COR-L47 (cell line): ENCODE measurements at places on chromosomes 12 and 14.

GRCh38 chr14:53545217-53545616, 392.1 kb upstream of the DDHD1 start:
- no peak for DNase-seq

GRCh38 chr14:81805785-81806184, 272.1 kb upstream of the SEL1L start:
- no peak for DNase-seq

- DNase-seq = peak; percentile 37
These were observed 4.4 kb downstream of the KMT5A start for GRCh38 chr12:123388177-123388950.

GRCh38 chr12:131550121-131550520, 160.8 kb upstream of the SFSWAP start:
- no peak for DNase-seq

- DNase-seq = no peak
These were observed 1.1 kb downstream of the KMT2D start for GRCh38 chr12:49059299-49060171.

DNA sequence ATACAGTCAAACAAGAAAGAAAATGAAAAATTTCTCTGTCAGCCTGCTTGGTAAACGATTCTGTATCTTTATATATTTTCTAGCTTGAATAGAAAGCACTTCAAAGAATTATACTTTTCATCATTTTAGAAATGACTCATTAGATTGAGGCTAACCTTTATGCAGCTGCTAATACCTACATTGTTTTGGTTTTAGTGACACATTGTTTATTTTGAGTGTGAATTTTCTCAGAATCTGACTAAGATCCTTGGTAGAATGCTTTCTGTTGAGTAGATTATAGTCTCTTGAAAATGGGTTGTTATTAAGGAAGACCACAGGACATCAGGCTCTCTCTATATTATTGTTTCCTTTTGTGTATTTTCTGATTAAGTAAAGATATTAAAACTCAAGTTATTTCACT, at the start of gene PMCH:
Gene PMCH (minus strand): TSS at position 45 of the 400 bp plus-strand sequence. CDS start 63 bp downstream, outside the sequence.
- no peak for DNase-seq

DNA sequence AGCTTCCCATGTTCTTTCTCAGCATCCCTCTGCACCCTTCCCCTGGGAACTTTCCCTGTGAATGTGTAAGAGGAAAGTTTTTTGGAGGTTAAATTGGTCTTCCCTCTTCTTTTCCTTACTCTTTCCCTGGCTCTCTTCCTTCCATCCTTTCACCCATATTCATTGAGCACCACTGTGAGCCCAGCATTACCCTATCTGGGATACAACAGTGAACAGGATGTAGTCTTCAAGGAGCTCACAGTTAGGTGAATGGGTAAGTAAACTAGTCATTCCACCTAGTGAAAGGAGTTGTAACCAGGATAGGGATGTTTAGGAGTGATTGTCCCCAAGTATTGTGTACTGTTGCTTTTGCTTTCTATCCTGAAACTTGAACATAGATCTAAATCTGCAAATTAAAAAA, 123.8 kb downstream of the MYRFL start:
- DNase-seq = no peak

DNA sequence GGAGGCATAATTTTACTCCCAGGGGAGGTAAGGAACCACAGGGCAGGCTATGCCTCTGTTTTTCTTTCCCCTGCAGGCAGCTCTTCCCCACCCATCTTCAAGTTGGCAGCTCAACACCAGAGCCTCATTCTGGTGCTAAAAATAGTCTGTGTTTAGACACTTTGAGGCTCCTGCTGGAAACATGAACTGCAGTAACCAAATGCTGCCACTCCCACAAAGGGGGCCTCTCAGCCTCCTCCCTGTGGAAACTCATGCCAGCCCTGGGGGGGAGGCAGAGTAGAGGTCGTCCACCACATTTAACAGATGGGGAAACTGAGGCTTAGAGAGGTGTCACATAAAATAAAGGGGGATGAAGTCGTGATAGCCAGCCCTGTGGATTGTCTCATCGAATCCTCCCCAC, 61.4 kb downstream of the WSCD2 start:
- DNase-seq = no peak

DNA sequence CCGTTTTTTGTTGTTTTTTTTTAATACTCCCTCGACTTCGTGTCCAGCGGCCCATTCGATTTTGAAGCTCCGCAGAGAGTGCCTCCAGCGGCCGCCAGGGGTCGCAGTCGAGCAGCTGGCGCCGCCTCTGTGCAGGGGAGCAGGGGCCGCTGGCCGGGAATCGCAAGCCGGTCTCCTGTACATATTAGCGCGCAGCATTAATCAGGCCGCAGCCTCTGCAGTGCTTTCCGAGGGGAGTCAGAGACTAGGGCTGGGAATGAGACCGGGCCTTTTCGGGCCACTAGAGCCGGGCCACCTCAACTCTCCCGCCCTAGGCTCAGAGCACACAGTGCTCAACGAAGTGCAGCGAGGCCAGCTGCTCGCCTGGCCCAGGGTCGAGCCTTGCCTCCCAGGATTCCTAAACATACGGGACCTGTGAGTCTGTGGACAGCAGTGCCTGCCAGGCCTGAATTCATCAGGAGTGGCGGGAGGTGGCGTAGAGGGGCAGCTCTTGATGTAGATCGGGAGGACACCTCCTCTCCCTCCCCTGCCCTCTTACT, 81.8 kb downstream of the EMP1 start:
- DNase-seq = peak; percentile 13

- no peak for DNase-seq
These were observed 187.1 kb downstream of the KICS2 start for GRCh38 chr12:64034901-64035576.

- DNase-seq = no peak
These were observed 54.0 kb upstream of the OAS1 start for GRCh38 chr12:112852810-112853209.

DNA sequence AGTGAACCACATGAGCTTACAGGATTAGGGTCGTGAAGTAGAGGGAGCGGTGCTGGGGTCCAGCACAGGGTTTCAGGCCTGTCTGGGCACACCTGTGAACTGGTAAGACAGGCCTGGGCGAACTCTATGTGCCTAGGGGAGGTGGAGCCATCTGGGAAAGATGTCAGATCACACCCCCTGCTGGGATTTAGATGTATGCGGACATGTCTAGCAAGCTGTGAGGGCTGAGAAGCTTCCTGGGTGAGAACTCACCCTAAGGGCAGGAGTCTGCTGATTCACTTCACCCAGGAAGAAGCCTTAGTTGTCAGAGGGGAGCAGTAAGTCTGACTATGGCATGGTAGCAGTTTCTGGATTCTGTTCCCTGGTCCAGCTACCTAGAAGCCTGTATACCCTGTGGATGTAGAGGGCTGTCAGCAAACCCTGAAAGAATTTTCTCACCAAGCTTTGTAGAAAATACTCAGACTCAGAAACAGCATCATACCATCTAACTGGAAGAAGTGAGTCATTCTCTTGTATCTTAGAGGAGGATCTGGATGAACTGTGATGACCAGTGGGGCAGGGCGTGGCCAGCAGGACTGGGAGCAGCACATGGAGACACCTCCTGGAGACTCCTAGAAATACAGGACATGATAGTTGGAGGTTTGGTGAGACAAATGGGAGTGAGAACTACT, 11.2 kb upstream of the PYGL start:
- DNase-seq = peak; percentile 58

DNA sequence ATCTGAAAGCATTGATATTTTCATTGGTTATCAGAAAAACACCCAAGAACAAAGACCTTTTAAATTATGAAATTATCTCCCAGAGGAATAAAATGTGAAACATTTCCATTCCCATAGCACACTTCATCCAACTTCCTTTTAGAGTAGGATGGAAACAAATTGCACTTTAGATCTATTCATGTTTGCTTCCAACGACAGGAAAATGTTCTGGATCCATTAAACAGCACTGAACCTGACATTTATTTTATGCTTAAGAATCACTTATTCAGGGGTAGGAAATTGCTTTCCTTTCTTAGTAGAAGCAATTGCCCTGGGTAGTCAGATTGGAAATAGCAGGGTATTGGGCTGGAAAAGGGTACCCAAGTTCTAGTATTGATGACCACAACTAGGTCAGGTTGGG, 28.8 kb upstream of the PTGDR start:
- DNase-seq = no peak

GRCh38 chr14:29817767-29818405, 109.8 kb downstream of the PRKD1 start:
- no peak for DNase-seq

DNA sequence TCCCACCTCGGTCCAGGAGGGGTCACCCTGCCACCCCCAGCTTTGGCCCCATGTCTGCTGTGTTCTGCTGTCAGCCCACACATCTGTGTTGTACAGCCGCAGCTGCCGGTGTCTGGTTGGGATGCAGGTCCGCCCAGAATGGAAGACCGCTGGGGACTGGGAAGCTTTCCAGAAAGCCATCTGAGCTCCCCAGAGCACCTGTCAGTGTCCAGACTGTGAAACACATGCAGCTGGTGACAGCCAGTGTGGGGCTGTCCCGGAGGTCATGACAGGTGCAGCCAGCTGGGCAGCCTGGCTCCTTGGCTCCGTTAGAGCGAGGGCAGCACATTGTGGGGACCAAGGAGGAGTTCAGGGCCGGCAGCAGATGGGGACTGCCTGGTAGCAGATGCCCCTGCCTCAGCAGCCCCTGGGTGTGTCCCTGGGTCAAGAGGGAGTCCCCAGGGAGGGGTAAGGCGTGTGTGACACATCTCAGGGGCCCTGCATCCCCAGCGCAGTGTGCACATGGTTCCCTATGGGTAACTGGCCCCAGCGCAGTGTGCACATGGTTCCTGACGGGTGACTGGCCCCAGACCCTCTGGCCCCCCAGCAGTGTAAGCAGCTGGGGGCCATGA, 16.4 kb downstream of the CEP170B start:
- peak; percentile 97 for DNase-seq

DNA sequence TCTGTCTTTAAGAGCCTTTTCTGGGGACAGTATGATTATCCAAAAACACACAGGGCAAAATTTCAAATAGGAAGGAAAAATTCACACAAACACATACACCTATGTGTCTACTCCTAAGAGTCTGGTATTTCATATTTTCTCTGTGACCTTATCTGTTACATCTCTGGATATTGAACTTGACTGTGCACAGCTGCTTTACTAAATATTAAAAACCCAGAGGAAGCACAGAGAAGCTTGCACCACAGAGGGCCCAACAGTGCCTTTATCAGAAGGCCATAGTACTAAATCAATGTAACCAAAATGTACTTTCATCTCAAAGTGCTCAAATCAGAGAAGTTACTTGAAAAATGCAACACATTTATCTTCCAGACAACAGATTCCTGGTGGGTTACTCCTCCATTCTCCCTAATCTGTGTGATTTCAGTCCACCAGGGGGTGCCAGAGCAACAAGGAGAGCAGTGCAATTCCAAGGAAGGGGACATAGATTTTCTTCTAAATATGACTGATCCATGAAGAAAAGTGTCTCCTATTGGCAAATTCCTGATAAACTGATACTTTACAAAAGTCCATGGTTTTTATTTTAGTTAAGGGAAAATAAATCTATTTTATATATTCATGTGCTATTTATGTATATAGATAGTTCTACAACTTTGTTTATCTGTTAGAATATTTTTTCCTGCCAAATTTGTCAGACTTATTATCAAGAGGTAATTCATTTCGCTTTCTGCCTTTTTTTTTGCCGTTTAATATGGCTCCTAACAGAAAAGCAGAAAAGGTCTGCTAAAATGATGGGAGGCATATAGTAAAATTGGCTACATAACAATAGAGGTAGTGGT, 617.6 kb downstream of the LRFN5 start:
- peak; percentile 67 for DNase-seq
